ENCODE measurements at places on chromosomes 1 and 21. TPM values are rescaled to one million over a fixed set of nuclear protein-coding genes. Genes with fewer than 3 reads are reported as not detected.

The GBP2 gene
- 1.3 TPM for polyA plus RNA-seq

The CAMK1G gene
- polyA plus RNA-seq: not detected

The AK5 gene
- 6.6 TPM for polyA plus RNA-seq

The OR10J1 gene
- not detected for polyA plus RNA-seq

The SLFNL1 gene
- 0.68 TPM for polyA plus RNA-seq

The ESRRG gene
- polyA plus RNA-seq: 13.5 TPM

The FAM72C gene
- not detected for polyA plus RNA-seq

The ADAM30 gene
- not detected for polyA plus RNA-seq

The ACOT7 gene
- 17.7 TPM for polyA plus RNA-seq

The SUSD4 gene
- polyA plus RNA-seq: 2.0 TPM

The WNT9A gene
- polyA plus RNA-seq: 11.3 TPM

The GPR89A gene
- polyA plus RNA-seq: 14.0 TPM

The CFHR3 gene
- 1.7 TPM for polyA plus RNA-seq

The GPR37L1 gene
- polyA plus RNA-seq: 0.04 TPM

The NTMT2 gene
- 10.6 TPM for polyA plus RNA-seq

The CLCA1 gene
- polyA plus RNA-seq: not detected

The RCSD1 gene
- 60.8 TPM for polyA plus RNA-seq

The WDR64 gene
- 0.45 TPM for polyA plus RNA-seq

The SYTL1 gene
- 1.5 TPM for polyA plus RNA-seq

The NBPF6 gene
- polyA plus RNA-seq: not detected

The ETNK2 gene
- 3.0 TPM for polyA plus RNA-seq

The SLC22A15 gene
- polyA plus RNA-seq: 0.90 TPM

The CA6 gene
- not detected for polyA plus RNA-seq

The NOL9 gene
- 19.5 TPM for polyA plus RNA-seq

The LSM10 gene
- polyA plus RNA-seq: 23.5 TPM

The PROK1 gene
- polyA plus RNA-seq: not detected

The RUSC1 gene
- polyA plus RNA-seq: 28.0 TPM

The WDR4 gene
- 10.0 TPM for polyA plus RNA-seq

The PAPPA2 gene
- polyA plus RNA-seq: 0.41 TPM

The PLA2G5 gene
- polyA plus RNA-seq: not detected

The RPS6KA1 gene
- polyA plus RNA-seq: 7.4 TPM

The CCDC181 gene
- 1.1 TPM for polyA plus RNA-seq

The APOBEC4 gene
- not detected for polyA plus RNA-seq

The LIN28A gene
- polyA plus RNA-seq: not detected

The AMPD1 gene
- 142 TPM for polyA plus RNA-seq

The DSTYK gene
- polyA plus RNA-seq: 7.4 TPM

The ZFP69B gene
- polyA plus RNA-seq: 2.7 TPM

The PSMD4 gene
- 121 TPM for polyA plus RNA-seq

The RHBG gene
- 0.22 TPM for polyA plus RNA-seq

The ENSA gene
- polyA plus RNA-seq: 97.4 TPM

The PARP1 gene
- 100 TPM for polyA plus RNA-seq

The CTSE gene
- 0.37 TPM for polyA plus RNA-seq

All from hindlimb muscle (tissue), 1 donor.